ENCODE measurements at places on chromosomes 6 and 20.

GRCh38 chr6:127851197-127851596 lies 49.7 kb downstream of the THEMIS start:
- no peak for DNase-seq

GRCh38 chr6:41197234-41197633 lies 3.7 kb downstream of the TREML2 start:
- no peak for DNase-seq

GRCh38 chr6:56536536-56536935 lies 106.2 kb downstream of the DST start:
- DNase-seq = no peak

GRCh38 chr6:27188061-27188884 lies 59.2 kb upstream of the PRSS16 start:
- no peak for DNase-seq

GRCh38 chr6:5361396-5361795 lies 100.1 kb downstream of the FARS2 start:
- no peak for DNase-seq

DNA sequence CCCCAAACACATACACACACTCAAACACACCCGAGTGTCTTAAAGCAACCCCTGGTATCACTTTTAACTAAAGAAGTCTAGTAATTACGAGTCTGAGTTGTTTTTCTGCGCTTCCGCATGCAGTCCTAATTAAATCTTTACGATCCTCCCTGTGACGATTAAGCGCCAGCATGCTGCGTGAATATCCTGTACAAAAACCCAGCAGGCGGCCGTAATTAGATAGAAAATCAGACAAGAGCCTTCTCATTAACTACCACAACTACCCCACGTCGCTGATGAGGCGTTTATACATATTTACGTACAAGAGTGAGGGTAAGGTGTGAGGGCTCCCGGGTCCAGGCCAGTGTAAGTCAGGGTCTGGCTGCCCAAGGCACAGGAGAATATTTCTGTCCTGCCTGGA lies 8.1 kb downstream of the TFAP2B start:
- DNase-seq = no peak

GRCh38 chr6:33694977-33695376 lies 16.5 kb downstream of the UQCC2 start:
- DNase-seq = no peak

GRCh38 chr6:152386131-152386530 lies 251.0 kb downstream of the SYNE1 start:
- peak; percentile 9 for DNase-seq

DNA sequence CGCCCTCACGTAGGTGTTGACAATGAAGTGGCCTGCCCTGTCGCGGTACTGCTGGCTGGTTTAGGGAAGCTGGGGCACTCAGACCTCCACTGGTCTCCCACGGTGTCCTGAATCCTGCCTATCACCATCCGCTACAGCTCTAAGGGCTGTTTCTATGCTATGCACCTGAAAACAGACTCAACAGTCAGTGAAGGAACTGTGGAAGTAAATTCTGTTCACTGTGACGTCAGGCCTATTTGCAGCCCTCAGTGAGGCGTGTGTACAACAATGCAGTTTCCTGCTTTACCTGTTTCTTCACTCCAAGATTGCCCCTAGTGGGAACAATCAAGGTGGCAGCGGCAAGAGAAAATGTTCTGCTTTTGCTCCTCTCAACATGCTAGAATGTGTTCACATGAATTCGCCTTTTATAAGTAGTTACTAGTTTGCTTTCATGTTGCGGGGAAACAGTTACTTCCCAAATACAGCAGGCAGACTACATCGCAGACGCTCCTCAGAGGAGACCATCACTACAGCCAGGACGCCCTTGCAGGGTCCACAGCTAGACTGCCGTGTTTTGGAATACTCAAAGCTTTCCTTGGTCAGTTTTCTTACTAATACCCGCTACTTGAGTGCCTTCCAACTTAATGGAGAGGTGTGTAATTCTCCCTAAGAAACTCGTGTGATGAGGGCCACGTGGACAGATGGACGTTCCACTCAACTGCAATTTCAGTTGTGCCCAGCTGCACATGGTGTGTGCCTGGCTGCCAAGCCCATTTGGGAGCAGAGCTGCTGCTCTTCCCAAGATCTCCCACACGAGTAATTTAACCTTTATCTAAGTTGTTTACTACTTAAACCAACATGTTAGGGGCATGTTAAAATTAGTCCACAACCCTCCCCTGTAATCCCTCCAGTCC lies 25.4 kb downstream of the DIDO1 start:
- no peak for DNase-seq

- DNase-seq = no peak
These were observed 240.5 kb downstream of the NRN1 start for GRCh38 chr6:5766260-5766659.

DNA sequence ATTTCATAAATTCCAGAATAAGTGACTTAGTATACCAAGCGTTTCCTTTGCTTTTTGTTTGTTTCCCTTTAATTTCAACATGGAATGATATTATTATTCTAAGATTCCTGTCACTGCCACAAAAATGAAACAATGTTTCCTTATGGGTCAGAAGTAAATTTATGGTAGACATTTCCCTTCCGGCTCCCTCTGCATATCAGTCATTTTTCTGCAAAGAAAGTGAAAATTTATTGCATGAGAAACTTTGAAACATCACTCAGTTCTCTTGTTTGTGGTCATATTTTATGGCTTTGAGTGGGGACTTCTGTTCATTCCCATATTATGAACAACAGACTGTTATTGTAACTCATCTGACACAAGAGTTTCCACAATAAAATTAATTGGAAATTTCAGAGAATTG lies 97.8 kb downstream of the NKAIN2 start:
- no peak for DNase-seq

DNA sequence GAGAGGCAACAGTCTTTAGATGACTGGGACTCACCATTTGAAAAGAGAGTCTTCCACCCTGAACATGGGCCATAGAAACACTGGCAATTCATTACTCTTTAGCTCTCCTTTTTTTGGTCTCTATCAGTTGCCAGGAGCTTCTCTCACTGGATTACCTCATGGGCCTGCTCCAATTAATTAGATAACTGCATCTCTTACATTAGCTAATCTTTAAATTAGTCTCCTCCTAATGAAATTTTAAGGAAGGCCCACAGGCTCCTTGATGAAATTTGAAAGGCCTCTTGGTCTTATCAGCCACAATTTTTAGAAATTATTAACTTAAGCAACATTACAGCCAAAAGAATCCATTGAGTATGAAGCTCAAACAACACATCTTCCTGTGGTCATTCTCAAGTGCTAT lies 184.4 kb downstream of the UNC5CL start:
- no peak for DNase-seq

- no peak for DNase-seq
These were observed 166.8 kb downstream of the SAMD5 start for GRCh38 chr6:147675281-147675680.

DNA sequence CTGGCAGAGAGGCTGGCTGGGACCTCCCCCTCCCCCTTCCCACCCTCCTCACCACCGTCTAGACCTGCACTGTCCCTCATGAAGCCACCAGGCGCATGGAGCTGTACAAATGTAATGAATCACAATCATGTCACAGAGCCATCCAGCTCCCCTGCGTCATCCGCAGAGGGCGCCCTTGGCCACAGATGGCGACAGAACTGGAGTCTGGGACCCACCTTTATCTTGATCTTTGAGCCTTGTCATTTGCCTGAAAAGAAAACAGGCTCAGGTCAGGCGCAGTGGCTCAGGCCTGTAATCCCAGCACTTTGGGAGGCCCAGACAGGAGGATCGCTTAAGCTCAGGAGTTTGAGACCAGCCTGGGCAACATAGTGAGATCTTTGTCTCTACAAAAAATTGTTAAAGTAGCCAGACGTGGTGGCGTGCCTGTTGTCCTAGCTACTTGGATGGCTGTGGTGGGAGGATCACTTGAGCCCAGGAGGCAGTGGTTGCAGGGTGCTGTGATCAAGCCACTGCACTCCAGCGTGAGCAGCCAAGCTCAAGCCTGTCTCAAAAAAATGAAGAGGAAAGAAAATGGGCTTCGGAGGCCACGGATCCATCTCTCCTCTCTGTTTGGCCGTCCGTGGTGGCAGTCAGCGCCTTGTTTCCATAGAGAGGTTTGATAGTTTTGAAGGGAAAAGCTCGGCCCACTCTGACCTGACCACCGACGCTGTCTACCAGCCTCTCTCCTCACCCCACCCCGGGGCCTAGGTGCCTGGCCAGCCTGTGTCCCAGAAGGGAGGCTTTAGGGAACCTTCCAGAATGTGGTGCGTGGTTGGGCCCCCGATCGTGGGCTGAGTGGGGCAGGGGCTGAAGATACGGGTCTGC lies 6.2 kb downstream of the COL9A3 start:
- DNase-seq = no peak

DNA sequence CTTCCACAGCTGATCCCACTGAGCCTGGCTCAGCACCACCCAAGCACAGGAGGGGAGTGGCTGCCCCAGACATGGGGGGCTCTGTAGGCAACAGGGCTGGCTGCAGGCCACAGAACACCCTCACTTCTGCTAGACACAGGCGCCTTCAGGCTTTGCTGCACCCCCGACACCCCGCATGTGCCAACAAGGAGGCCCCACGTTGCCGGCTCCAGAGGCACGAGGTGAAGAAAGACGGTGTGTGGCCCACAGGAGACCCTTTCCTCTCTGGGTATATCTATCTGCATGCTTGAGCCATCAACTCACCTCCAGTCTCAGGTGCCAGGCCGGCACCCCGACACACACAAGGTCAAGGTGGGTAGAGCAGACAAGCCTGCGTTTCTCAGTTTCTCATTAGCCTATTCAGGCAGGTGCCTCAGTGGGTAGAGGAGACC lies 158.3 kb downstream of the DLL1 start:
- no peak for DNase-seq

DNA sequence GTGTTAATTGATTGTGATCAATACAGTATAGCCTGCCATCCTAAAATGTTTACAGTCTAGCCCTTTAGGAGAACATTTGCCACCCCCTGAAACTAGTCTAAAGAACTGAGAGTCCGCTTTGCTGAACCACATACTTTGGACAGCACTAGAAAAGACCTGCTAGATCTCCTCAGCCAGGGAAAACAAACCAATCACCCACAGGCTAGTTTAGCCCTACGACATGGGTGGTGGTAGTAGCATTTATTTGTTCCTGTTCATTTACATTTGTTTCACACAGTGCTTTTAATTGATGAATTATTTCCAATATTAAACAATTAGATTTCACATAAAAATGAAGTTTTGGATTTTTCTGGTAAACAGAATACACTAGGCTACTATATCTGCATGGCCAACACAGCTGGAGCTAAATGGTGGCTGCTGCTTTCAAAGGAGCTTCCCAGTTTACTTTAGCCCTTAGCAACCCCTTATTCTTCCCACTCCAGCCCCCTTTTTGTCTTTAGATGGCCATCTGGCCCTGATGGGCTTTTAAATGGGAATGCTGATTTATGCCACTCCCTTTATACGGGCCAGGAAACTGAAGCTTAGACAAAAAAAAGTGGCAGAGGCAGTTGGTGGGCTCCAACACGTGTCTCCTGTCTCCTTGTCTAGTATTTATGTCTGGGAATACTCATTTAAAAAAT lies 72.4 kb downstream of the ADGRG6 start:
- no peak for DNase-seq

- DNase-seq = no peak
These were observed 155.0 kb downstream of the CFAP61 start for GRCh38 chr20:20207291-20207690.

DNA sequence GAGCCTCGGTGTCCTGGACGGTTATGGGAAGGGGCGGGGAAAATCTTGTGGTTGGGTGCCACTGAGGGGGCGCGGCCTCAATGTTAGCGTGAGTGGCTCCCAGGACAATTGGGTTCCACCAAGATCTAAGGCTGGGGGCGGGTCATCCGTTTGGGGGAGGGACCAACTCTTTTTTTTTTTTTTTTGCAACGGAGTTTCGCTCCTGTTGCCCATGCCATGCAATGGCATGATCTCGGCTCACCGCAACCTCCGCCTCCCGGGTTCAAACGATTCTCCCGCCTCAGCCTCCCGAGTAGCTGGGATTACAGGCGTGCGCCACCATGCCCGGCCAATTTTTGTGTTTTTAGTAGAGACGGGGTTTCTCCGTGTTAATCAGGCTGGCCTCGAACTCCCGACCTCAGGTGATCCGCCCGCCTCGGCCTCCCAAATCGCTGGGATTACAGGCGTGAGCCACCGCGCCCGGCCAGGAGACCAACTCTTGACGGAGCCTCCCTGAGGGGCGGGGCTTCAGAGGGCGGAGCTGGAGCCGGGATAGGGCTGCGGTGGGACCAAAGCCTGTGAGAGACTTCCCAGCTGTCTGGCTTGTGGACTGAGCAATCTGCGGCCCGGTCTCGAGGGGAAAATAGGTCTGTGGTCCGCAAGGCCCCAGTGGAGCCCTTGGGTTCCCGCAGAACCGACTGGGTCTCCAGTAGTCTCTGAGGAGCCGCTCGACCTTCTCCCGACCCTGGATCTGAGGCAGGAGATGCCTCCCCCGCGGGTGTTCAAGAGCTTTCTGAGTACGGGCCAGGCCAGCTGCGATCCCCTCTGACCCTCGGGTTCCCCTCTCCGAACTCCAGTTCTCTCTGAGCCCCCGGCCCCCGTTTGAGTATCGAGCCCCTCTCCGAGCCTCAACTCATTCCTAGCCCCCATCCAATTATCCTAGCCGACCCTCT lies 1.1 kb downstream of the SPAG4 start:
- peak; percentile 71 for DNase-seq

GRCh38 chr6:16995511-16996250 lies 106.2 kb upstream of the STMND1 start:
- DNase-seq = no peak

GRCh38 chr6:32967151-32968091 lies 973 bp upstream of the BRD2 start:
- DNase-seq = no peak
